ENCODE measurements at places on chromosomes 11 and 22. TPM values are rescaled to one million over a fixed set of nuclear protein-coding genes. Genes with fewer than 3 reads are reported as not detected.

OR56B1 gene
- total RNA-seq = not detected

LBHD1 gene
- 9.8 TPM for total RNA-seq

CNTN5 gene
- 0.96 TPM for total RNA-seq

DNA sequence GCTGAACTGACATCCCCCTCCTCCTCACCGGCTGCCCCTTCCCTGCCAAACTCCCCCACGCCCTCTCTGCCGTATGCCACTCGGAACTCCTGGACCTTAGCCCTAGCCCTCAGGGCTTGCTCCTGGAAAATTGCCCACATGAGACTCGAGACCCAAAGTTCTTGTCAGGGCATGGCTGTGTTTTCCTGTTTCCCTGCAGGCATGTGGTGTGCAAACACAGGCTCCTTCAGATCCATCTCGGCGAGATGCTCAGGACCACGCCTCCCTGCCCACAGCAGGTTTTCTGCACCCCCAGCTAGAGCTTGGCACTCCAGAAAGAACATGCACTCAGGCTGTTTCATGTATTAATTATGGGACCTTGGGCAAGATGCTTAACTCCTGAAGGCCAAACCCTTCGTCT, 1480.4 kb downstream of the BRD1 start:
- DNase-seq = no peak

- no peak for DNase-seq
These were observed 6.8 kb downstream of the ABTB2 start for GRCh38 chr11:34351051-34351450.

GRCh38 chr11:91047882-91048281, 825.0 kb upstream of the CHORDC1 start:
- DNase-seq = no peak

- no peak for DNase-seq
These were observed 45.2 kb downstream of the SYN3 start for GRCh38 chr22:33012833-33013450.

- DNase-seq = no peak
These were observed 14.6 kb upstream of the FCHSD2 start for GRCh38 chr11:73156686-73157085.

DNA sequence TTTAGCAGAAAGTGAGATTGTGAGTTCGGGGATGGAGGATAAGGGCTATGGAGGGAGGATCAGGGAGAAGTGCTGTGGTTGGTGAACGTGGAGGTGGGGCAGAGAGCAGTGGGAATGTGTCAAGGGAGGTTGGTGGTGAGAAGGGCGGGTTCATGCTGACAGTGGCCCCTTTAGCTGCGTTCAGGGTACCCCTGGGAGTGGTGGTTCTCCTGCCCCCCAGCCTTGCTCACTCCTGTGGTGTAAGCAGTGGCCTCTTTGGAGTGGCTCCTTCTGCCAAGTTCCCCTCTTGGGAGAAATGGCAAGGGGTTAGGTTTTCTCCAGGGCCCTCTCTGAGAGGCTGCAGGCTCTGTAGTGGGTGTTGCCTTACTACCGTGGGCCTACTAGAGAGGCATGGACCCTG, 16.1 kb upstream of the NECTIN1 start:
- no peak for DNase-seq

GRCh38 chr22:44818727-44819126, 66.4 kb downstream of the ARHGAP8 start:
- no peak for DNase-seq

GRCh38 chr11:8225589-8226036, 38.1 kb downstream of the LMO1 start:
- peak; percentile 52 for DNase-seq

GRCh38 chr11:125514336-125515101, 18.5 kb upstream of the FEZ1 start:
- peak; percentile 50 for DNase-seq

DNA sequence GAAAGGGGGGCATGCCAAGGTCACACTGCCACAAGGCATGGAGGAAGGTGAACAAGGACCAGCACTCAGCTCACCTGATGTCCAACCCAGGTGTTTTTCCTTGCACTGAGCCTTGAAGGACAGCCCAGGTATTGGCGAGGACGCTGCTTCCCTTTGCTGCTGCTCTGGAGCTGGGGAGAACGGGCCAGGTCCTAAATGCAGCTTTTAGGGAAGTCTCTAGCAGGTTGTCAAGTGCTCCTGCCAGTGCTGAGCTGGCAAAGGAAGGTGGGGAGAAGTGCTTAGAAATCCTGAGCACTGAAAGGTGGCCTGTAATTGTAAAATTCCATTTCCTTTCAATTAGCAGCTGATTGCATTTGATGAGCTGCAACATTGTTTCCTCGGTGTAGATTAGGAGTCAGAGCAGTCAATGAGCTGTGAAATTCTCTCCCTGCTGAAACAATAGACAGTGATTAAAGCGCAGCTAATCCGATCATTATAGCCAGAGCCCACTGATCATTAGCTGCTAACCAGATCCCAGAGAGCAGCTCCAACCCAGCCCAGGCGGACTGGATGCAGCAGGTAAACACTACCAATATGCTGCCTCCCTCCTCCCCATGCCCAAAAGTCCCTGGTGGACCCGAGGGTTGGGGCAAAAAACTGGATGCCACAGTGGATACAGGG, 507.6 kb downstream of the INSC start:
- no peak for DNase-seq

GRCh38 chr11:11760838-11761237, 80.9 kb upstream of the USP47 start:
- DNase-seq = no peak

GRCh38 chr11:40376331-40376730, 1083.1 kb downstream of the LRRC4C start:
- DNase-seq = no peak

DNA sequence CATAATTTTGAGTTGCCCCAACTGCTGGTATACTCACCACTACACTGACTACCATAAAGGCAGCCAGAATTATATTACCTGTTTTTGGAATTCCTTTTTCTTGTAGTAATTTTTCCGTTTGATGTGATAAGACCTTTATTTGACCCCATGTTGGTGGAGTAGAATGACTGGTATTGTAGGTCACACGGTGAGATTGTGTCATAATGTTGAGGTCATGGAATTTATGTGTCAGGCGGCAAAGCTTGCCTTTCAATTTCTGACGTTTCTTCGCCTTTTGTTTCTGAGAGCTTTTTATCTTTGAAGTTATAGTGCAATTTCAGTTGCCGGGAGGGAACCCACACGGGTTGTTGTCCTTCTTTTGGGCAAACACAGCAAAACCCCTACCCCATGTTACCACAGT, 13.0 kb downstream of the OR52K1 start:
- DNase-seq = no peak

DNA sequence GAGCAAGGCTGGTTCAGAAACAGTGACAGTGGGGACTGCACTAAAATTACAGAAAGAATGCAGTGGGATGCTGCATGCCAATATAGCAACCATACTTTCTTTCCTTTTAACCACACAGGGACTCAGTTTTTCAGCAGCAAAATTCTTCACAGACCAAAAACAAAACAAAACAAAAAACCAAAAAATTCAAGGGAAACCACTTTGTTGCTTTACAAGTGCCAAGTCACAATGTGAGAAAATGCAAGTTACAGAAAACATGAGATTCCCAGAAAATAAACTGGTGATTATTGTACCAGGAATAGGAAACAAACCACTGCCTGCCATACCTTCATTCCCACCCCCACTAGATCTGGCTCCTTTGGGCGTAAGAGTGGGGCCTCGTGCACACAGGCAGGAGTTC, 52.6 kb downstream of the TENM4 start:
- DNase-seq = no peak

DNA sequence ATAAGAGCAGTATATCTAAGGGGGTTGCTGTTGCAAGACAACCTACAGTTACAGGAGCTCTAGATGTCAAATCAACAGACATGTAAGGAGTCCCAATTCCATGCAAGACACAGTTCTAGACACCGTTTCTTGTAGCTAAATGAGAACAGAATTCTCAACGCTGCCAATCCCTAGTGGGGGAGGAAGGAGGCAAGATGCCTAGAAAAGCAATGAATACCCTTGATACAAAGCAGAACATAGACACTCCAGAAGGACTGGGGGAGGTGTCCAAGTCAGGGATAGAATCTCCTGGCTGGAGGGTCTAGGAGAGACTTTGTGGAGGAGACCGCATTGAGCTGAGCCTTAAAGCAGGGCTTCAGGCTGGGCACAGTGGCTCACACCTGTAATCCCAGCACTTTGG, 280.2 kb downstream of the BUD13 start:
- no peak for DNase-seq

DNA sequence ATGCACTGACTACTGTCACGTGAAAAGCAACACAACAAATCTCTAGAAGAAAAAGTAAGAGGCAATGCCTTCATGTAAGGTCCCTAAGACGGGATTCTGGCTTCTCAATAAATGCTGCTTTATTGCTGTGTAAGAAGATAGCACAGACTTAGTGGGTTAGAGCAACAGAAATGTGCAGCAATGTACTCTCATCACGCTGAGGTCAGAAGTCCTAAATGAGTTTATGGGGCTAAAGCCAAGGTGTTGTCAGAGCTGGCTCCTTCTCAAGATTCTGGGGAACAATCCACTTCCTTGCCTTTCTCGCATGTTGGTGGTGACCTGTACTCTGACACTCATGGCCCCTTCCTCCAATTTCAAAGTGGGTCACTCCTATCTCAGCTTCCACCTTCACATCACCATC, 93.4 kb downstream of the SHANK2 start:
- DNase-seq = no peak
